Lower leg skin (tissue), 4 donors: ENCODE measurements at places on chromosomes 2 and 18. TPM values are rescaled to one million over a fixed set of nuclear protein-coding genes. Genes with fewer than 3 reads are reported as not detected.

TSN gene
- total RNA-seq = 52.4 TPM

MSTN gene
- 0.15 TPM for total RNA-seq

DNA sequence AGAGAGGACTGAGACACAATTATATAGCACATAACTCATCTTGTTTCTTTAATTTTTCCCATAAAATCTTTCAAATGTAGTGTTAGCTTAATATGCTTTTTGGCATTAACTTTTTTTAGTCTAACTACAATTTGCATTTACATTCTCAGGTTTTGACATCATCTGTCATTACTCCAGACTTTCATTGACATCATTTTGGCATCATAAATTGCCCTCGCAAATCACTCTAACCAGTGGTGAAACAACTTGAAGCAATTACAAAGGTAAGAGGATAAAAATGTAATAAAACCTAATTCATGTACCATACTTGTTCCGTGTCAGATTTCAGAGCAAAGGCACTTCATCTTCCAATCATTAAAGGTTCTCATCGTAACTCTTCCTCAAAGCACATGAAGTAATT lies 41.4 kb downstream of the RFX8 start:
- DNase-seq = no peak

GRCh38 chr2:190996338-190996946 lies 17.5 kb downstream of the STAT1 start:
- no peak for DNase-seq

REG3A gene
- total RNA-seq = not detected

DNA sequence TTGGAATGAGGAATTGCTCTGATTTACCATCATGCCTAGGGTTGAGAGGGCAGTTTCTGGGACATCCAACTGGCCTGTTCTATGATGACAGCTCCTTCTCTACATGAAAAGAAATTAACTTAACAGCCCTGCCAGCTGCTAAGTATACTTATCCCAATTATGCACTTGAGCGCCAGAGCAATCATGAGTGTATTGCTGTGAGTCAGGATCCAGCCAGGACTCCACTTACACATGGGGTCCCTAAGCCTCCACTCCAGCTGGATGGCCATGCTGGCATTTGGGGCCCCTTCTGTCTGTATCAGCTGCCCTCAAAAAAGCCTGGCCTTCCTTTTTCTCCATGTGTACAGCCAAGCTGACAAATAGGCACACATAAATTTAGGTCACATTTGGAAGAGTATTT lies 481.9 kb downstream of the TMX3 start:
- no peak for DNase-seq

DNA sequence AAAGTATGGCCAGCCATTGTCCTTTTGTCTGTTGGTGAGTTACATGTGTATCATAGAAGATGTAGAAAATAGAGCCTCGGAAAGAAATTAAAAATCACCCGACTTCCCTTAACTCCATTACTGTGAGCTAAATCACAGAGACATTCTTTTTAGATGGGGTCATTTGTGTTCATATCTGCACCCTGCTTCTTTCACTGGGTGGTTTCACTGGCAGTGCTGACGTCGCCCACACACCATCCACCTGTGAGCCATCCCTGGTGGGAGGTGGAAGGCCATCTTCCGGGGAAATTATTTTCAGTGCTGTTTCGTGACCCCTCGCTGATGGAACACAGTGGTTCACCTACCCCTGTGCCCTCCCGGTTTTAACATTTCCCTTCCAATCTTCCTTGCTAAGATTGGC lies 21.2 kb downstream of the SH3BP4 start:
- DNase-seq = no peak

DNA sequence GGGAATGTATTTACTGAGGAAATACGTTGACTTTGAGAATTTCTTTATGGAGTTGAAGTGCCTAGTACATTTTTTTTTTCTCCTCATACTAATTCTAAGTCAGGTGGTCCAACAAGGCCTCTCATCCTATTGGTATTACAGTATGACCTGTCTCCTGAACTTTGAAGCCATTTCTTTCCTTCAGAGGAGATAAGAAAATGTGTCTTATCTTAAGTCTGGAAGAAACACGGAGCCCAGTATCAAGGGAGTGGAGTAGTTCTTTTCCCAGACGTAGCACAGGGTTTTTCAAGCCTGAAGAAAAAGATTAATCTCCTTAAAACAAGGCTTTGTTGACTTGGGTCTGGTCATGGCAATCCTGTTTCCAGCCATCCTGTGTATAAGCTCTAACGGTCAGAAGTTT lies 11.6 kb upstream of the CPS1 start:
- DNase-seq = no peak

ATG16L1 gene
- 56.9 TPM for total RNA-seq

DNA sequence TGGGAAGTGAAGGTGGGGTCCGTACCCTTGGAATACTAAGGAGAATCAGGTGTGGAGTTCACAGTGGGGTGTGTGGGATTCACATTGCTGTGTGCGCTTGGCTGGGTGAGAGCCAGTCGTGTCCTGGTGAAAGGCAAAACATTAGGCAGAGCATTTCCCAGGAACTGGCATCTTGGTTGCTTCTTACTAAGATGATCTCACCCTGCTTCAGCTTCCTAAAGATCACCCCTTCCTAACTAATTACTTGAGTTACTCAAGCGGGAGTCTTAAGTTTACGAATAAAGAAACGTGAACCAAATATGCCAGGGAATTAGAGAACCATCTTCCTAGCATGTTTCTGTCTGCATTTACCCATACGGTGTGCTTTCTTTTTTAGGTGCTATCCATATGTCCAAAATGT lies 122.9 kb downstream of the NCK2 start:
- no peak for DNase-seq

TUBB6 gene
- 119 TPM for total RNA-seq

PTPRM gene
- total RNA-seq = 23.5 TPM
